ENCODE measurements at places on chromosomes 3 and 15. TPM values are rescaled to one million over a fixed set of nuclear protein-coding genes. Genes with fewer than 3 reads are reported as not detected.

AHSG gene
- not detected for total RNA-seq

ACP3 gene
- total RNA-seq, result not detected

EXD1 gene
- not detected for total RNA-seq

GOLGA6D gene
- not detected for total RNA-seq

EEF1AKMT4 gene
- 8.7 TPM for total RNA-seq

PLD1 gene
- total RNA-seq, result 0.86 TPM

TTC21A gene
- 0.79 TPM for total RNA-seq

- no peak for DNase-seq
- H3K27ac ChIP-seq, result no peak overlapping the region
- peaks cover 20% of the 10 kb centered on the region for H3K4me1 ChIP-seq
- H3K36me3 ChIP-seq, result peaks cover 34% of the 10 kb centered on the region
- H3K27me3 ChIP-seq, result no peaks in the 10 kb centered on the region
These were observed 46.8 kb downstream of the ST6GAL1 start for GRCh38 chr3:186976837-186977750.

DNA sequence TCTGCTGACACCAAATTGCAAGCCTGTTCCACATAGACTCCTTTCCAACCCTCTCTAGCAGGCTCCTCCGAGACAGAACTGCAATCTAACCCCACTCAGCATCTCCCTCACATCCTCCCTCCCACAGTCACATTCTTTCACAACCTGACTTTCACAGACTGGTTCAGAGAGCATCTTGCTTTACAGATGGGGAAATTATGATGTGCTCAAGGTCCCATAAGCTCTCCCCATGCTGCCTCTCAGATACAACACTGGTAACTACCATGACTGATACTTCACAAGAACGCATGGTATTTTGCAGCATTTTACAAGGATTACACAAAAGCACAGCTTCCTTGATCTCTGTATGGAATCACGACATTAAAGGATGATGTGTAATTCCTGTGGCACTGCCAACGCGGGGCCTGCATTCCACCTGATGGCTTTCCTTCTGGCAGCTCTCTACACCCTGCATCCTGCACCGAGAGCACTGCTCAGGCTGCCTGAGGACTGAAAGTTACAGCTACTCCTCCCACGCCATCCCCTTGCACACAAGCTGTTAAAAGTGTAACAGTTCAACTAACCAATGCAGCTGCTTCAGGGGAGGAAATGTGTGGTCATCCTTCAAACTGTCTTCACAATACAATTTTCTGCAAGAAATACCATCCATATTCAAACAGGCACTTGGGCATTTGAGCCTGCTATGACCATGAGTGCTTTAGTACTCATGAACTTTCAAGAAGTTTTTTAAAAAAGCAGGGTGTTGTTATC is 27.6 kb downstream of the TBC1D2B start:
- H3K27me3 ChIP-seq, result no peaks in the 10 kb centered on the region
- H3K4me3 ChIP-seq, result peak overlapping the region; percentile 41
- DNase-seq, result peak; percentile 94
- H3K36me3 ChIP-seq, result peaks cover 39% of the 10 kb centered on the region
- peaks cover 94% of the 10 kb centered on the region for H3K4me1 ChIP-seq

- no peaks in the 10 kb centered on the region for H3K27me3 ChIP-seq
- DNase-seq, result no peak
- H3K4me1 ChIP-seq, result peaks cover under 1% of the 10 kb centered on the region
- H3K36me3 ChIP-seq, result no peaks in the 10 kb centered on the region
These were observed 28.0 kb upstream of the PIGZ start for GRCh38 chr3:196996454-196997265.

DNA sequence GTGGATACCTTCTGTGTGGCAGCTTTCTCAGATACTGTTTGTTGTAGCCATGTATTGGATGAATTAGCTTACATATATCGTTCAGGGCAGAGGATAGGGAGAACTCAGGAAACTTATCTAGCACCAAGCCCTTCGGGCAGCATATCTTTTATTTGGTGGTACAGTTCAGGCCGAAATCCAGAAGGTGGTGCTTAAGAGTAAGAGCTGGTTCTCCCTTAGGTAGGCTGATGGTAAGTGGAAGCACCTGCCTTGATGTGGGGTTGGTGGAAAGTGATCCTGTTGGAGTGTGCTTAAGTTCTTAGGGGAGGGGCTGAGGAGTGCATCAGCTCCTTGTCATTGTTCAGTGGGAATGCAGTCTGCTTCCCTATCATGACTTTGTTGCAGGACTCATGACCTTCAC is 187.5 kb downstream of the DOCK3 start:
- H3K27me3 ChIP-seq, result peaks cover 4% of the 10 kb centered on the region
- DNase-seq, result no peak
- H3K4me1 ChIP-seq, result no peaks in the 10 kb centered on the region

DNA sequence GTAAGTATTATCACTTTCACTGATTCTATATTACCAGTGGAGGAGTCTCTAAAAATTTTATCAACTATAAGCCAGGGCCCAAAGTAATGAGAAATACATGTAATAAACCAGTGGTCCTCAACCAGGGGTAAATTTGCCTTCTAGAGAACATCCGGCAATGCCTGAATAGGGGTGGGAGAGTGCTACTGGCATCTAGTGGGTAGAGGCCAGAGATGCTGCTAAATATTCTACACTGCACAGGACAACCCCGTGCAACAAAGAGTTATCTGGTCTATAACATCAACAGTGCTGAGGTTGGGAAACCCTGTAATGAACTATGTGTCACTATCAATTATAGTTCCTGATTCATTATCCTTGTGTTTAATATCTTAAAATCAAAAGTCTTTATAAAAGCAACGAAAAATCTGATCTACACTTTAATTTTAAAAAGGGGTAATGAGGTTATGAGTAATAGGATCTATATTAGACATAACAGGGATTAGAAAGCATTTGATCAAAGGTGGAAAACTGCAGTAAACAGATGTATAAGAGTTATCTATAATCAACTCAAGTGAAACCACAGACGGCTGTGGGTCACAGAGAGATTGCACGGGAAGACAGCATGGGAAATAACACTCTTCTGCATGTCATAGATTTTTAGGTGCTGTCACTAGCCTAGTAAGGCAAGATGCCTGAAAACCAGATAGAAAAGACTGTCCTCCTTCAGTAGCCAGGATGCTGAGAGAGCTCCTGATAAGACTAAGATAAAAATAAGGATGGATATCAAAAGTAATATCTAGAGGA is 2.0 kb downstream of the LYSMD2 start:
- DNase-seq, result peak; percentile 57
- peak overlapping the region; percentile 87 for H3K27ac ChIP-seq
- H3K36me3 ChIP-seq, result peaks cover 18% of the 10 kb centered on the region
- peaks cover 67% of the 10 kb centered on the region for H3K4me1 ChIP-seq

- peaks cover 1% of the 10 kb centered on the region for H3K36me3 ChIP-seq
- H3K27ac ChIP-seq, result no peak overlapping the region
These were observed 307.8 kb upstream of the TPRG1 start for GRCh38 chr3:188863999-188864406.

- H3K4me1 ChIP-seq, result peaks cover 5% of the 10 kb centered on the region
- H3K4me3 ChIP-seq, result no peak overlapping the region
- no peak for DNase-seq
- H3K36me3 ChIP-seq, result no peaks in the 10 kb centered on the region
- peaks cover 6% of the 10 kb centered on the region for H3K27me3 ChIP-seq
- no peak overlapping the region for H3K27ac ChIP-seq
These were observed 23.9 kb upstream of the FRMD4B start for GRCh38 chr3:69409831-69410230.

DNA sequence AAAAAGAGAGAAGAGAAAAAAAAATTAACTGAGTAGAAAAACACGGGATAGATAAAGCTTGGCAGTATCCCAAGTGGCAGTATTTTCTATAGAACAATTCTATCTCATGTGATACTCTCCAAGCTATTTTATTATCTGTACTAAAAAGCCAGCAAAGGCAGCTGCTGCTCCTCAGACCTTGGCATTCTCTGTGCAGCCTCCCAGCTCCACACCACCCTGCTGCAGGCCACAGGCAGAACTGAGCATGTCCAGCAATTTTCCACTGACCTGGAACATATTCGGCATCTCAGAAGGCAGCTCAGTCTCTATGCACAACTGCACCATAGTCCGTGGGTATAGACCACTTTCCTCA is 1161.4 kb downstream of the IGSF11 start:
- H3K27me3 ChIP-seq, result no peaks in the 10 kb centered on the region
- no peaks in the 10 kb centered on the region for H3K4me1 ChIP-seq
- H3K4me3 ChIP-seq, result no peak overlapping the region
- no peaks in the 10 kb centered on the region for H3K36me3 ChIP-seq

GRCh38 chr3:105369500-105370371 is 3.0 kb downstream of the ALCAM start:
- H3K4me1 ChIP-seq, result peaks cover 22% of the 10 kb centered on the region
- peak; percentile 58 for DNase-seq
- H3K27me3 ChIP-seq, result peaks cover 14% of the 10 kb centered on the region
- no peaks in the 10 kb centered on the region for H3K36me3 ChIP-seq

DNA sequence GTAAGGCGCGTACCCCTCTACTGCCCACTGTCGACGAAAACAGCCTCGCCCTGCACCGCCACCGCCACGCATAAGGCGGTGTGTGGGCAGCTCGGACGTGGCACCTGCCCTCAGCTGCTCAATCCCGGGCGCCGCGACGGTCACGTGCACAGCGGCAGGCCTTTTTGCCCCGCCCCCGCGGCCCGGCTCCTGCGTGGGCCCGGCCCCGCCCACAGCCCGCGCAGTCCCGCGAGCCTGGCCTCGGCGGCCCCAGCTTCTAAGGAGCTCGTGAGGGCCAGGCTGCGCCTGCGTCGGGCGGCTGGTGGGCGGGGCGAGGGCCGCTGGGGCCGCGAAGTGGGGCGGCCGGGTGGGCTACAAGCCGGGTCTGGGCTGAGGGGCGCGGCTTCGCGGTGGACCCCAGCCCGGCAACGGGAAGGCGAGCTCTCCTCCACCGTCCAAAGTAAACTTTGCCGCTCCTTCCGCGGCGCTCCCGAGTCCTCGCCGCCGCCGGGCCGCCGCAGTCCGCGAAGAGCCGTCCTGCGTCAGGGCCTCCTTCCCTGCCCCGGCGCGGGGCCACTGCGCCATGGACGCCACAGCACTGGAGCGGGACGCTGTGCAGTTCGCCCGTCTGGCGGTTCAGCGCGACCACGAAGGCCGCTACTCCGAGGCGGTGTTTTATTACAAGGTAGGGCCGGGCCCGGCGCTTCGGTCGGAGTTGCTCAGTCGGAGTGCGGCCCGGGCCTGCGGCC is at the start of gene CAPN7:
Gene CAPN7 (plus strand): TSS at position 313 of the 728 bp plus-strand sequence. CDS start 250 bp downstream, at position 563.
- peak within 1 kb of the TSS; percentile 85 for H3K27ac ChIP-seq
- peak; percentile 94 for DNase-seq
- peaks cover 21% of the 10 kb centered on the region for H3K4me1 ChIP-seq
- peak within 1 kb of the TSS; percentile 78 for H3K4me3 ChIP-seq
- H3K27me3 ChIP-seq, result no peaks in the 10 kb centered on the region

DNA sequence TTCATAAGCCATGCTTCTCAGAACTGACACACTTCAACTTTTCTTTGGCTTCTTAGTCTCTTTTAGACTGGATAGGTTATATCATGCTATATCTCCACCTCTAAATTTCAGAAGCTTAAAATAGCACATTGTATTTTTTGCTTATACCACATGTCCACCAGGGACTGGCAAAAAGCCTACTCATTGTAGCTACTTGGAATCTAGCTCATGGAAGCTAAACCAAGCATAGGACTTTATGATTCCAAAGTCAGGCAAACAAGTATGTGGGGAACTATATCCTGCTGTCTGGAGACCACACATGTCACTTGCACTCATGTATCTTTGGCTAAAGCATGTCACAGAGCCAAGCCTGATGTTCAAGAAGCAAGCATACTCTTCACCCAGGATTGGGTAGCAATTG is 245.0 kb upstream of the RASGRP1 start:
- no peaks in the 10 kb centered on the region for H3K36me3 ChIP-seq
- no peaks in the 10 kb centered on the region for H3K4me1 ChIP-seq
- no peak overlapping the region for H3K4me3 ChIP-seq
- no peak for DNase-seq
- no peak overlapping the region for H3K27ac ChIP-seq

GRCh38 chr3:16085884-16086608 is 88.4 kb upstream of the GALNT15 start:
- no peak for DNase-seq
- no peak overlapping the region for H3K27ac ChIP-seq
- H3K4me1 ChIP-seq, result no peaks in the 10 kb centered on the region
- H3K4me3 ChIP-seq, result no peak overlapping the region
- peaks cover 2% of the 10 kb centered on the region for H3K27me3 ChIP-seq

DNA sequence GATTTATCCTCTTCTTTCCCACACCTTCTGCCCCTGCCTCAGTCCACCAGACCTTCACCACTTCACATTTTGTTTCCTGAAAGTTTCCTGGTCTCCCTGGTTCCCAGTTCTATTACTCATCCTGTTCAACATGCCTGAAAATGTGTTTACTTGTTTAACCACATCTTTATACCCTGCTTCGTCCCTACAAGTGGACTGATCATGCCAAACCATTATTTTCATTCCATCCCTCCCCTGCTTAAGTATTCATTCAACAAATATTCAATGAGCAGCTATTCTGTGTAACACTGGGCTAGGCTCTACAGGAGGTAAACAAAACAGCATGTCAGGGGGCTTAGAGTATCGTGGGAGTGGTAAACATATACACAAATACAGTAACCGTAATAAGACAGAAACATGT is 5.5 kb downstream of the MYO5A start:
- no peak for DNase-seq
- H3K36me3 ChIP-seq, result no peaks in the 10 kb centered on the region
- H3K4me1 ChIP-seq, result peaks cover 27% of the 10 kb centered on the region
- H3K27me3 ChIP-seq, result no peaks in the 10 kb centered on the region

DNA sequence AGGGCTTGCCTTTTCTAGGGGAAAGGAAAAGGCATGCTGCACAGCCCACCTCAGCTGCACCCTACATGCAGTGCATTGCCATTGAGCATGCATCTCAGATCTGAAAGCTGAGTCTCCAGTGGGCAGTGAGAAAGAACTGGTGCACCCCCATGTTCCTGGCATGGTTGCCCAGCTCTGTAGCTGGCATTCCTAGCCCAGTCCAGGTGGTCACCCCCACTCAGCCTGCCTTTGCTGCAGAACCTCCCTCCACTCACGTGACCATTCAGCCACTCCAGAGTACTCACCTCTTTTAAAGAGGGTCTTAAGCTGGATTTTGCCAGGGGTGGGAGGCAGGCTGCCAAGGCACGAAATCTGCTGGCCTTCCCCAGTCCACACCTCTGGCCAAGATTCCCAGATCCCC is 208.6 kb upstream of the TOPAZ1 start:
- DNase-seq, result no peak
- H3K36me3 ChIP-seq, result no peaks in the 10 kb centered on the region
- no peak overlapping the region for H3K4me3 ChIP-seq
- no peaks in the 10 kb centered on the region for H3K4me1 ChIP-seq
- no peak overlapping the region for H3K27ac ChIP-seq

GRCh38 chr3:81788610-81789009 is 27.2 kb upstream of the GBE1 start:
- H3K4me3 ChIP-seq, result no peak overlapping the region
- no peak for DNase-seq
- no peak overlapping the region for H3K27ac ChIP-seq
